ENCODE measurements at places on chromosomes 2 and 18. TPM values are rescaled to one million over a fixed set of nuclear protein-coding genes. Genes with fewer than 3 reads are reported as not detected.

DNA sequence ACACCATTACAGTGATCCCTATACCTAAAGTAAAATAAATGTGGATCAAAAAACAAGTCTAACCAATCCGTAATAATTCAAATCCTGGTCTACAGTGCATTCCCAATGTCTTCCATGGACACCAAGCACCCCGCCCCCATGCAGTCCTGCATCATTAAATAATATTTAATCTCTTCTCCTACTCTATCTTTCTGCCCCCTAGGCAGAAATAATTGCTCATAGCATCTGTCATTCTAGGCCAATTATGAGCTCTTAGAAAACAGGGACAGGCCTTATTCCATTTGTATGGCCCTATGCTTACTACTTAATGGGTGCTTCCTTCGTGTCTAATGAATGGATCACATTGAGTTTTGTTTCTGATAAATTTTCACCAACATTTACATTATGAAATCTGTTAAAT is 66.4 kb downstream of the PAX3 start:
- H3K27ac ChIP-seq = no peak overlapping the region
- no peak for DNase-seq
- H3K4me1 ChIP-seq = no peaks in the 10 kb centered on the region
- H3K4me3 ChIP-seq = no peak overlapping the region
- H3K36me3 ChIP-seq = no peaks in the 10 kb centered on the region

The TEX44 gene
- total RNA-seq = not detected

The MRPL53 gene
- total RNA-seq = 105 TPM

- no peaks in the 10 kb centered on the region for H3K27me3 ChIP-seq
- no peak overlapping the region for H3K27ac ChIP-seq
- no peak for DNase-seq
- H3K36me3 ChIP-seq = no peaks in the 10 kb centered on the region
- no peak overlapping the region for H3K4me3 ChIP-seq
Measured at GRCh38 chr2:157107877-157108276, 149.6 kb upstream of the GALNT5 start.

GRCh38 chr2:226362980-226363379 is 436.6 kb downstream of the IRS1 start:
- no peak for DNase-seq
- H3K27ac ChIP-seq = no peak overlapping the region
- H3K27me3 ChIP-seq = no peaks in the 10 kb centered on the region
- H3K4me3 ChIP-seq = no peak overlapping the region
- no peaks in the 10 kb centered on the region for H3K4me1 ChIP-seq

- no peak for DNase-seq
- H3K4me3 ChIP-seq = no peak overlapping the region
- peaks cover 10% of the 10 kb centered on the region for H3K4me1 ChIP-seq
- H3K27me3 ChIP-seq = no peaks in the 10 kb centered on the region
Measured at GRCh38 chr2:16755442-16755841, 89.8 kb upstream of the CYRIA start.

- H3K27me3 ChIP-seq = no peaks in the 10 kb centered on the region
- DNase-seq = no peak
- no peak overlapping the region for H3K27ac ChIP-seq
- H3K36me3 ChIP-seq = no peaks in the 10 kb centered on the region
Measured at GRCh38 chr2:137797641-137798040, 166.6 kb upstream of the HNMT start.

The SCN3A gene
- total RNA-seq = 1.8 TPM

The CROCC2 gene
- total RNA-seq = 0.33 TPM
